ENCODE measurements at places on chromosomes 16 and 17. TPM values are rescaled to one million over a fixed set of nuclear protein-coding genes. Genes with fewer than 3 reads are reported as not detected.

The NTN1 gene
- total RNA-seq = 0.09 TPM

The PLXDC1 gene
- total RNA-seq = not detected

The HSD11B2 gene
- not detected for total RNA-seq

The HEATR9 gene
- total RNA-seq = not detected

The RFWD3 gene
- 20.7 TPM for total RNA-seq

The SNRNP25 gene
- 21.6 TPM for total RNA-seq

The TOX3 gene
- not detected for total RNA-seq

The HOXB2 gene
- total RNA-seq = 4.8 TPM

Data from endothelial cell of coronary artery (primary cell).